ENCODE measurements at places on chromosomes 2 and 18.

- DNase-seq, result no peak
These were observed 376.9 kb downstream of the MTX2 start for GRCh38 chr2:176646033-176646615.

- no peak for DNase-seq
These were observed 201.0 kb downstream of the NDUFA10 start for GRCh38 chr2:239824046-239824694.

DNA sequence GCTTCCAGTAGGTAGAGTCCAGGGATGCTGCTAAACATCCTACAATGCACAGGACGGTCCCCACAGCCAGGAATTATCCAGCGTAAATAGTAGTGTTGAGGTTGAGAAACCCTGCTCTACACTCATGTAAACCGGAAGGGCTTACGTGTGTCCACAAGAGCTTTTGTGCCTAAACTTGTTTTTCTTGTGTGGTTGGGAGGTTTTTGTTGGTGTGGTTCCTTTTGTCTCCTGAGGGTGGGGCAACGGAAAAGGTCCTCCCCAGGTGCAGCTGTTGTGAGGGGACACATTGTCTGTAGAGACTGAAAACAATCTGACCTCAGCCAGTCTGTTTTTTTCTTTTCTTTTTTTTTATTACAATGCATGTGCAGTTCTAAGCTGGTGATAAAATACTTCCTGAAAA is 72.7 kb upstream of the MGAT5 start:
- peak; percentile 28 for DNase-seq

DNA sequence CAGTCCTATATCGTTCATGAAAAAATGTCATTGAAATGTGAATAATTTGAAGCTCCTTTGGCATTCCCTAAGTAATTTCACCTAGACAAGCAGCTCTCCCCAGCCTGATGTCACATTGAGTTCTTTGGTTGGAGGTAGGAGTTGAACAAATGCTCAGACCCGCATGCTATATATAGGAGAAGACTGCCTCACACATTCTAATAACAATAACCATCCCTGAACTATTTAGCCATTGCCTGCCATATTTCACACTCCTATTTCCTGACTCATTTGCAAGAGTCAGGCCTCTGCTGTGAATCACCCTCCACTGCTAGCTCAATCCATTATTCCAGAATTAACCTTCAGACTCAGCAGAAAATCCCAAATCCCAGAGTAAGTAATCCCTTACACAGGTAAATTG is 256.6 kb upstream of the ACVR2A start:
- DNase-seq, result no peak

DNA sequence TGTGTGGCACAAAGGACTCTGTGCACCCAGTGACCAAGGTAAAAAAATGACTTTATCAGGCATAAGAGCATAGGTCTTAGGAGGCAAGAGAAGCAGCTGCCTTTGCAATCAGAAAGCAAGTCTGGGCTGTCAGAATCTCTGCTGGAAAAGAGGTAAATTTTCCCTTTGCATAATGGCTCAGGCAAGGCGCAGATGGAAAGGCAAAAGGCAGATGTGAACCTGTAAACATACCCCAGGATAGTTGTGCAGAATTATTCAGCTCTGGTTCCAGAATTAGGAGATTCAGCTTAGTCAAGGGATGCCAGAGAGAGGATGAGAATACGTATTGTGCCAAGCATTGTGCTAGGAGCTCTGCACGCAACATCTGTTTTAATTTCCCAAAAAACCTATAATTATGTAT is 258.7 kb downstream of the CLIP4 start:
- no peak for DNase-seq
